Hypothalamus (tissue), 51 donors: ENCODE measurements at places on chromosomes 5 and 9.

DNA sequence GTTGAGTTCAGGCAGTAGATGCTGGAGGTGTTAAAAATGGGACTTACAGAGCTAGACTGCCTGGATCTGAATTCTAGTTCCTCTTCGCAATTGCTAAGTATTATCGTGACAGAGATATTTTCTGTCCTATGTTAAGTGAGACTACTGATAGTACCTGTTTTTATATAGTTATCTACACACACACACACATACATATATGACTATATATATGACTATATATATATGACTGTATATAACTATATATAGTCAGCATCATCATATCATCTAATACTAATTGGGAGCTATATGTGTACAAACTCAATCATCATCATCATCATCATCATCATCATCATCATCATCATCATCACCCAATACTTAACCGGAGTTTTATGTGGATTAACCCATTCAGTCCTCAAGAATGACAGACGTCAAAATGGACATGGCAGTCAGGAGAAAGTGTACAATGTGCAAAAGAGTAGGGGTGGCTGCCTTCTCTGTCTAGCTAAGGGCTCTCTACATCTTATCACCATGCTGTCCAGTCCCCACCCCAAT, 7.3 kb downstream of the PIK3R1 start:
- DNase-seq = no peak

- no peak for DNase-seq
Measured at GRCh38 chr9:79641070-79641469, 69.3 kb downstream of the TLE4 start.

DNA sequence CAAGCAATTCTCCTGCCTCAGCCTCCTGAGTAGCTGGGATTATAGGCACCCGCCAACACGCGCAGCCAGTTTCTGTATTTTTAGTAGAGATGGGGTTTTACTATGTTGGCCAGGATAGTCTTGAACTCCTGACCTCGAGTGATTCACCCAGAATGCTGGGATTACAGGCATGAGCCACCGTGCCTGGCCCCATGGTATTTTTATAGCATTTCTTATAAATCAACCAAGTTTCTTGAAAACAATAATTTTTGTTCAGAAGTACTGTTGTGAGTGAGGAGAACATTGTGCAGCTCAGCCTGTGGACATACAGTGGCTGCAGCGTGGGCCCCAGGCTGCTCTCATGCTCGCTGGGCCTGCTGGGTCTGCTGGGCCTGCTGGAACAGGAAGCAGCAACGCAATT, 45.3 kb downstream of the MAP1B start:
- DNase-seq = no peak

- peak; percentile 85 for DNase-seq
Measured at GRCh38 chr5:150904479-150905311, at the start of gene ZNF300. Gene ZNF300, minus strand, starts transcription at chr5:150904980. Its CDS starts 1,825 bp downstream, at chr5:150903155.

- peak; percentile 6 for DNase-seq
Measured at GRCh38 chr5:122077366-122078115, 518 bp downstream of the LOX start.

DNA sequence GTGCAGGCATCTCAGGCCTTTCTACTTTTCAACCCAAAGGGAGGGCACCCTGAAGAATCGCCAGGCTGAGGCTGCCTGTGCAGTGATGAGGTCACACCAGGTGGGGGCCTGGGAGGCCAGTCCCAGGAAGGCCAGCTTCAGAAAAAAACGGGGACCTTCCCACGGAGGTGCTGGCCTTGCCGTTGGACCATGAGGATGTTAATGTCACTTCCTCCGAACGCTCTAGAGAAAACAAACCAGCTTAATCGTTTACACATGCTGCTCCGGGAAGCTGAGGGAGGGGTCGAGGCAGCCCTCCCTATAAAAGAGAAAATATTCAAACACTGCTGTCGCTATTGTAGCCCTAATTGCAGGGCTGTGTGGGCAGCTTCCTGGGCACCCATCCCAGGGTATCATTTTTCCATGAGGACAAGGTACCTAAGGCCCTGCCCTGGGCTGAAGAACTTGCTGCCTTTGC, 27.0 kb downstream of the PTGES start:
- no peak for DNase-seq

DNA sequence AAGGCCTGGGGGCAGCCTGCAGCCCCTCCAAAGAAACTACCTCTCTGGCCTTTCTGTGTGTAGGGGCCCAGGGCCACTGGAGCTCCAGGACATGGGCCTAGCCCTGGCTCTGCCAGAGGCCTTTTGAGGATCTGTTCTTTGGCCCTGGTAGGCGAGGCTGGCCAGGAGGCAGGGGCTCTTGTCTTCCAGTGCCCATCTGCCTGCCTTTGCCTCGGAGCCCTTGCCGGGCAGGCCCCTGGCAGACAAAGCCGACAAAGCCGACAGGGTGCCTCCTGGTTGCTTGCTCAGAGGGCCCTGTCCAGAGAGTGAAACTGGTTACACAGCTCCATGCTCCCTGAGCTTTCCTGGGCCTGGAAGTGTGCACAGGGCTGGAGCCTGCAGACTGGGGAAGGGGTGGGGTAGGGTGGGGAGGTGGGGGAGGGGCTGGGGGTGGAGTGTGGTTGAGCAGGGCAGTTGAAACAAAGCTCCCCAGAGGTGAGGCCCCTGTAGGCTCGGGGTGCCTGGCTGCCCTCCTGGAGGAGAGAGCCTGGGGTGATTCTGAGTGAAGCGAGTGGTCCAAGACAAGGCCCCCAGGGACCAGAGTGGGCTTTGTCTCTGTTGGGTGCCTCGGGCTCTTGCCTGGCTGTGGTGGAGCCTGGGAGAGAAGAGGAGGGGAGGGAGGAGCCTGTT, 29.3 kb downstream of the PTPA start:
- DNase-seq = peak; percentile 45

DNA sequence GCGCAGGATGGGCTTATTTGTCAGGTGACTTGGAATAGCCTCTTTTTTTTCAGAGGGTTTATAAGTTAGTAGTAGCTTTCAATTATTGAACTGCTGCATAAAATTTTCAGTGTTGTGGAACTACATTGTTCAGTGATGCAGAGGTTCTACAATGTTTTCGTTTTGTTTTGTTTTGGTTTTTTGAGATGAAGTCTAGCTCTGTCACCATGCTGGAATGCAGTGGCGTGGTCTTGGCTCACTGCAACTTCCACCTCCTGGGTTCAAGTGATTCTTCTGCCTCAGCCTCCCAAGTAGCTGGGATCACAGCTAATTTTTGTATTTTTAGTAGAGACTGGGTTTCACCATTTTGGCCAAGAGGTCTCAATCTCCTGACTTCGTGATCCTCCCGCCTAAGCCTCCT, 22.0 kb downstream of the NUP188 start:
- no peak for DNase-seq

GRCh38 chr9:135957431-135957830, 3.7 kb downstream of the UBAC1 start:
- DNase-seq = no peak

GRCh38 chr5:54713923-54714581, 196.5 kb downstream of the SNX18 start:
- DNase-seq = no peak

DNA sequence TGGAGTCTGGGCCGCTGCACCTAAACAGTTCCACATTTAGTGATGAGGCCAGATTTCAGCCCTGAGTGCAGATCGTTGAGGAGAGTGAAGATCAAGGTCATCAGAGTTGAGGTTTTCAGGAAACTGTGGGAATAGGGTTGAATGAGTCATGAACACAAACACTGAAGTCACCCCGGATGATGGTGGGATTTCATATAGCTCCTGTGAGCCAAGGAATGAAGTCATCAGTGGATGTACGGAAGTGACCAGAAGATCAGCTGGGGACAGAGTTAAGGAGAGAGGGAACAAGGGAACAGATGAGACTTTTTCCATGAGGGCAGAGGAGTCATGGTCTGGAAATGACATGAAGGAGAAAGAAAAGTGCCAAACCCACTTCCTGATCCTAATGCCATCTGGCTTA, 36.5 kb downstream of the PALM2AKAP2 start:
- no peak for DNase-seq

DNA sequence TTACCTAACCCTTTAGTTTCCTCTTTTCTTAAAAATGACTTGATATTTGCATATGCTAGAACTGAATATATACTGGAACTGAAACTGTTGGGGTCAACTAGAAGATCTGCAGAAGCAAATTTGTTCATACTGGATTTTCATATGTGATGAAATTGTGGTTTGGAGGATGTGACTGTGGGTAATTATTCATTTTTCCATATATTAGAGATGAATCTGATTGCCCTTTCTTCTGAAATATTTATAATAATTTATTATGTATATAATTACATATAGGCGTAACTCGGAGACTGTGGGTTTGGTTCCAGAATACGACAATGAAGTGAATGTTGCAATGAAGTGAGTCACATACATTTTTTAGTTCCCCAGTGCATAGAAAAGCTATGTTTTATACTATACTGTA, 149.1 kb downstream of the ATP10B start:
- DNase-seq = no peak

DNA sequence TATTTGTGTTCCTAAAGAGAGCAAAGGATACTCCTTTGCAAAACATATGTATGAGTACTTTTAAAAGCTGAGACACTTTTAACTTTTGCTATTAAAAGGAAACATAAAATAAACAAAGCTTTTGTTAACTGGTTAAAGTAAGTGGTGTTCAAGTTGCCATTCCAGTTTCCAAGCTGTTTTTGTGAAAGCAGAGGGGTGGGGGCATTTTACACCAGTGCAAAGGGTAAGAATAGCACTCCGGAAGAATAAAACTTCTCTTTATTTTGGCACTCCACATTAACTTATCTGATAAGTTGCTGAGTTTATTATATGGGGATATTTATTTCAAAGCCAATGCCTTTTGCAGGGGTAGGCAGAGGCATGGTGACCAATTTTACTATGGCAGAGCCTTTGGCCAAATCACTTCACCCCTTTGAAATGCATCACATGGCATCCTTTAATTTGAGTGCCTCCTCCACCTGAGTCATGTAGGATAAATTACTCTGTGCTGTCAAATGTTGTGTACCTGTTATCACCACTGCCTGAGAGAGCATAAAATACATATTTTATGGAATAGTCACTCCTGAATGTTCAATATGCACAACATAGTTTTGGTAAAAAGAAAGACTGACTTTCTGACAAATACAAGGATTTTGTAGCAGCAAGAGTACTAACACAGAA, 62.9 kb downstream of the MLLT3 start:
- no peak for DNase-seq
